ENCODE measurements at places on chromosomes 1 and 21. TPM values are rescaled to one million over a fixed set of nuclear protein-coding genes. Genes with fewer than 3 reads are reported as not detected.

ERICH3 gene
- total RNA-seq = not detected

RAB25 gene
- total RNA-seq = not detected

ESPN gene
- total RNA-seq = 1.1 TPM

SEMA6C gene
- total RNA-seq = 2.2 TPM

SLC30A2 gene
- total RNA-seq = not detected

PLEKHN1 gene
- 2.4 TPM for total RNA-seq

SOD1 gene
- 217 TPM for total RNA-seq

KCNJ15 gene
- 0.34 TPM for total RNA-seq

FCRL6 gene
- total RNA-seq = 0.49 TPM

ZNF672 gene
- total RNA-seq = 53.9 TPM

TRIM67 gene
- not detected for total RNA-seq

Measured in T-helper 1 cell treated with Interleukin-12 subunit alpha and Interleukin-12 subunit beta and Interleukin-4 antibody, amounts not matched to agents 30 ng/mL and 1 ng/mL, for 36 hours (primary cell).